ENCODE measurements at places on chromosomes 16 and 17.

- DNase-seq: no peak
Observed at GRCh38 chr17:45437465-45438283, 5.0 kb upstream of the ARHGAP27 start.

DNA sequence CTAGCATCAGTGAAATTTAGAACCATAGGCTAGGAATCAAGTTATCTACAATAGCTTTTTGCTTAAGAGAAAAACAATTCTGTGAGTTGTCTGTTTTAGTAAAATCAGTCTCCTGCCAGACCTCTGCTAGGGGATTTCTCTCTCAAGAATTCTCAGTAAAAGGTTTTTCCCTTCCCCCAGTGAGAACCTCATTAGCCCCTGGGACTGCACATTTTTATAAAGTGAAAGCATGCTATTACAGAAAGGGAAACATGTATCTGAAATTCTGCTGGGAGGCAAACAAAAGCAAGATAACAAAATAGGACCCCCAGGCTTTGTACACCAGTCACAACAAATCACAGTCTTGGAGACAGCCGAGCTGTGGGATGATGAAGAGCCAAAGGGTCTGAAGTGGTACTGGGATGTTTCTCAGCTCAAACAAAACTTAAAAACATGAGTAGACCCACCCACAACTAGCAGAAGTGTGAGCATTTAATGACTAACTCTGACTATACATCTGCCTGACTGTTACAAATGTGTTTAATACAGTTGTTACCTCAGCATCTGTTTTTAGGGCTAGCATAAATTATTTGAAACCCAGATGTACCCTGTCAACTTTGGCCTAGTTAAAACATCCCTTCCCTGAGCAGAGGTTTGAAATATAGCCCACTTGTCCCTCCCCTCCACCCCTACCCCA lies 20.0 kb upstream of the GLG1 start:
- DNase-seq: no peak

GRCh38 chr17:57251211-57251787 lies 5.0 kb upstream of the MSI2 start:
- no peak for DNase-seq

GRCh38 chr17:45780921-45781320 lies 3.2 kb upstream of the CRHR1 start:
- no peak for DNase-seq

DNA sequence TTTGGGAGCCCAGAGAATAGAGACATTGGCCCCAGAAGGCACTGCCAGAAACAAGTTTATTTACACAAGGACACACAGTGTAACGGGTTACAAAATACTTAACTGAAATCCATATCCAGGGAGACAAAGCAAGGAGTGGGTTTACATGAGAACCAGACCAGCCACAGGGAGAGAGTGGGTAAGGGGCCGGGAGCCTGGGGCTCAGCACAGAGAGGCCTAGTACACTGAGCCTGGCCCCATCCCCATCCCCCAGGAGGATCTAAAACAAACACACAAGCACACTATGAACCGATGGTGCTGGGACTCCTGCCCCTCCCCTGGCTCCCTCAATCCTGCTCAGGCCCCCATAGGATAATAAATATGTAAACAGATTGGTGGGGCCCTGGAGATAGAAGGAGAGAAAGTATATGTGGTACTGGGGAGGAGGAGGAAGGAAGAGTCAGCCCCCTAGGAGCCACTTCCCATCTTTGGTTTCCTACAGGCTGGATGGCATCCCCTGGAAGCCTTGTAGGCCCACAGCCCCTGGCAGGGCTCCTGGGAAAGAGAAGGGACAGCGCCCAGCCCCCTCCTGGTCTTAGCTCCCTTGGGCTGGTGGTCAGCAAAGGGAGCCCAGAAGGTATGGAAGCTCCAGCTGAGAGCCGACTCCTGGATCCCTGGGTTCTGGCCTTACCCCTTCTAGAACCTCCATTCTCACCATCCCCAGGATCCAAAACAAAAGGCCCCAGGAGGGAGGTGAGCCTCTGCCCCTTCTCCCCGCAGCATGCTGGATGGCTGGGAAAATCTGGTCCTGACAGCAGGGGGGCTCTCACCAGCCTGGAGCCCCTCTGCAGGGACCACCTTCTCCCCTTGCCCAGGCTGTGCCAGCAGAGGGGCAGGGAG lies 6.4 kb downstream of the G6PC3 start:
- no peak for DNase-seq

DNA sequence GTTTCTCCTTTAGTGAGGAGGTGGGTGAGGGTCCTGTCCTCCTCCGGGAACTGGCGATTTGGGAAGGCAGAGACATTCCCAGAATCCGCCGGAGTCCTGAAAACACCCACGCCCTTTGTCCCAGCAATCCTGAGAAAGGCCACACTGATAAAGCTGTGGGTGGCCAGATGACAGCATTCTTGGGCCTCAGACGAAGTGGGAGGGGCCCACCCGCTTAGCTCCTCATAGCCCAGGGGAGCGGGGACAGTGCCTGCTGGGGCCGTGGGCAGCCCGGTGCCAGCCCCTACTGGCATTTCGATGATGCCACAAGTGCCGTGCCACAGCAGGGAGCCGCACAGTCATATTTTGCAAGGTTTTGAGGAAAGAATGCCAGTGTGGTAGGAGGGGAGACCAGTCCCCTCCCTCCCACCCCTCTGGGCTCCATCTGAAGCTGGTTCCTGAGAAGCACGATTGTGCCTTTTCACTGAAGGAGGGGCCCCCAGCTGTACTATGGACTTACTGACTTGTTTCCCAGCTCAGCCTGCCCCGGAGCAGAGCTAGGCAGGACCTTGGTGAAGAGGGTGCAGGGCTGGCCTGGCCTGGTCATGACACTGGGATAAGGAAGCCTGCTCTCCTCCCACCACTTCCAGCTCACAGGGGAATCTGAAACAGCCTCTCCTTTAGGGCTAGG lies 20.9 kb upstream of the MPRIP start:
- no peak for DNase-seq

GRCh38 chr17:10233161-10233560 lies 34.8 kb upstream of the GAS7 start:
- DNase-seq: no peak

DNA sequence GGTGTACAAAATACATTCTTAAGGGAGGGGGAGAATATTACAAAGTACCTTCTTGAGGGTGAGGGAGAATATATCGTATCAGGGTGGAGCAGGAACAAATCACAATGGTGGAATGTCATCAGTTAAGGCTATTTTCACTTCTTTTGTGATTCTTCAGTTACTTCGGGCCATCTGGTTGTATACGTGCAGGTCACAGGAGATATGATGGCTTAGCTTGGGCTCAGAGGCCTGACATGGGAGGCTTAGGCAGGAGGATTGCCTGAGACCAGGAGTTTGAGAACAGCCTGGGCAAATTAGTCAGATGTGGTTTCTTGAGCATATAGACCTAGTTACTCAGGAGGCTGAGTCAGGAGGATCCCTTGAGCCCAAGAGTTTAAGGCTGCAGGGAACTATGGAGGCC lies 13.1 kb downstream of the ODAD4 start:
- no peak for DNase-seq

DNA sequence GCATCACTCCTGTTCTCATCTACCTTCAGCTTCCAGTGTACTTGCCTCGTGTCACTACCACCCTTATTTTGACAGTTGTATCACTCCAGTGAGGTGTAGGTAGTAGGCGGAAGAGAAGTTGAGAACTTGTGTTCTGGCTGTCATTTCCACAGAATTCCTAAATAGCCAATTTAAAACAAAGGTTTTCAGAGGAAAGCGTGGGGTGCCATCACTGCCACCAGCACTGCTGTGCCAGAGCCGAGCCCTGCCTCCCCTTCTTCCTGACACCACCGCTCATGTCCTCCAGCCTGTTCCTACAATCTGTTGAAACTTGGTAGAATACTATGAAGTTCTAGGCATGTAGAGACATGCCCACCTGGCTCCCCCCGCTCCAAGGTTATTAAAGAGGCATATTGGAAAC lies 215.8 kb downstream of the TANC2 start:
- DNase-seq: no peak

GRCh38 chr16:61885343-61885742 lies 150.9 kb downstream of the CDH8 start:
- no peak for DNase-seq

DNA sequence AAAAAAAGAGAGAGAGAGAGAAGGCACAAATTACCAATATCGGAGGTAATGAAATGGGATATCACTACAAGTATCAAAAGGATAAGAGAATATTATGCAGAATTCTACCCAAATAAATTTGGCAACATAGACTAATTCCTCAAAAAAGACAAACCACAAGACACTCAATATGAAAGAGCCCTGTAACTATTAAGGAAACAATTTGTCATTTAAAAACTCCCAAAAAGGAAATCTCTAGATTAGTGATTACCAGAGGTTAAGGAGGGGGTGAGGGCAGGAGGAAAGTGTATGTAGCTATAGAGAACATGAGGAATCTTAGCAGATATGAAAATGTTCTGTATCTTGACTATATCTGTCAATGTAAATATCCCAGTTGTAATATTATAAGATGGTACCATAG lies 54.0 kb downstream of the CFDP1 start:
- DNase-seq: no peak

DNA sequence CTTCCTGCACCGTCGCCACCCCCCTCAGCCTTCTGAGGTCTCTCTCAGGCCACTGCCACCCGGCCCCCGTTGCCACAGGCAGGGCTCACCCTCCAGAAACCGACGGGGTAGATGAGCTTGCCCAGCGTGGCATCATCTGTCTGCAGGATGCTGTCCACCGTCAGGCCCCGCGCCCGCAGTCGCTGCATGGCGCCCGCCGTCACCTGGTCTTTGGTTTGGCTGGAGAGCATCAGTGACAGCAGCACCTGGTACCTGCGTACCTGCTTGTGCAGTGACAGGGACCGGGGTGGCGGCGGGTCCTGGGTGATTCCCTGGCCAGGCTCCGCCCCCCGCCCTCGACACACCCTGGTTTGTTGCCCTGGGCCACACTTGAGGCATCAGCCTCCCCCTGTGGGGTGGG lies 3.1 kb downstream of the NTHL1 start:
- DNase-seq: no peak

DNA sequence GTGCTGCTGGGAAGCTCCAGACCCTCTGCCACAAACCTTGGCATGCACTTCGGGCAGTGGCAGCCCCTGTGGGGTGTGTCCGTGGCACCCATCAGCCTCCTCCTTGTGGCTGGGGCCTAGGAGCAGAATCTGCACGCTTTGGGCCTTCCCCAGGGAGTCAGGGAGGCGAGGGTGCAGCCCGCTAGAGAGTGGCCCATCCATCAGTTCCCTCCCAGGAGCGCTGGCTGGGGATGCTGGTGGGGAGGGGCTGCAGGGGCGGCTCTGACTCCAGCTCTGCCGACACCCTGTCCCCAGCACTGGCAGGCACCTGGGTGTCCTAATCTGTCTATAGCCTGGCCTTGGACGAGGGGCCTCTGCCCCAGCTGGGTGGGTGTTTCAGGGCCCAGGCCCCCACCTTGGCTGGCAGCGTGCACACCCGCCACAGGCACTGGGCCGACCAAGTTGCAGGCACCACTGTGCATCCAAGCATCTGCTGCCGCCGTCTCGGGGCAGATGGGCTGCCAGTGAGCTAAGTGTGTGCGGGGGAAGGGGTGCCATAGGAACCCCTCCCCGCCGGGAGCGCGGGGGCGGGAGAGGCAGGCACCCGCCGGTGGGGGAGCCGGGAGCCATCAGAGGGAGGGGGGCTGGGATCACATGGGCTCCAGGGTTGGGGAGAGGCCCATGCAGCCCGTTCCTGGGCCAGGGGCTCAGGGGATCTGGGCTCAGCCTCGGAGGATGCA lies 30.2 kb downstream of the ENDOV start:
- no peak for DNase-seq

DNA sequence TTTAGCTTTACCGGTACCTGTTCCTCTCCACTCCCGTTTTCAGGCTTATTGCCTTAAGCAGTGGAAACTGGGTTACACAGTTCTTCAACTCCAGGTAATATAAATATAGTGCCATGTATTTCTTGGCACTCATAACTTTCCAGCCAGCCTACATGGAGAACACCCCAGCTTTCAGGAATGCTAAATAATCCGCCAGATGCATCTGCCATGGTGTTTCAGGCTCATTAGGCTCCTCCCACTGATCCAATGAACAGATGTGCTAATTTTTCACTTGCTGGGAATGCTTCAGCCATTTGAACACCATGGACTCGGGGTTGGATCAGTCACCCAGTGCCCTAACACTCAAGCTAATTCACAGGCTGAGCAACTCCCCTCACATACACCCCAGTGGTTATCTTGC lies 4.6 kb downstream of the ANKFN1 start:
- DNase-seq: no peak

DNA sequence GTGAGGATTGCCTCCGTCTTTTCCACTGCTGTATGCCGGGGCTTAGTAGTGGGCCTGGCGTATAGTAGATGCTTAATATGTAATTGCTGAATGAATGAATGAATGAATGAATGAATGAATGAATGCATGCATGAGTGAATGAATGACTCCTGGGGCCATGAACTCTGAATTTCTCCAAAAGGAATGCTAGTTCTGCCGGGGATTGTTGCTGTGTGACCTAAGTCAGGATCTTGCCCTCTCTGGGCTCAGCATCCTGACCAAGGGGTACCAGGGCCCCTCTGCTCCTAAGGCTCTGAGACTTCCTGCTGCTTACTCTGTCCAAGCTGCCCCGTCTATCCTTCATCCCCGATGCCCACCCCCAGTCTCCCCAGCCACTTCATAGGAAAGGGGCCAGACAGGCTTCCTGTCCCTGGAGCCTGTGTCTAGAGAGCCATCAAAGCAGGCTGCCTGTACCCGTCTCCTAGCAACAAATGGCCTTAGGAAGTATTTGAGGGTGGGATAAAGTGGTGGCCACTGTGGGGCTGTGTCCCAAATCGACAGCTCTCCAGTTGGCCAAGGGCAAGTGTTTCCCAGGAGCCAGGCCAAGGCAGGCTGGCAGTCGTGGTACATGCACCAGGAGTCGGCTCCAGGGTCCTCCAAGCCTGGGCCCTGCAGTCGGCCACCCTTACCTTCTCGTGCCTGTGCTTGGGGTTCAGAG lies 11.6 kb upstream of the MPRIP start:
- DNase-seq: no peak

- DNase-seq: no peak
Observed at GRCh38 chr17:64401941-64402340, 11.3 kb upstream of the PECAM1 start.

- no peak for DNase-seq
Observed at GRCh38 chr17:11245187-11245586, 4.2 kb downstream of the SHISA6 start.

DNA sequence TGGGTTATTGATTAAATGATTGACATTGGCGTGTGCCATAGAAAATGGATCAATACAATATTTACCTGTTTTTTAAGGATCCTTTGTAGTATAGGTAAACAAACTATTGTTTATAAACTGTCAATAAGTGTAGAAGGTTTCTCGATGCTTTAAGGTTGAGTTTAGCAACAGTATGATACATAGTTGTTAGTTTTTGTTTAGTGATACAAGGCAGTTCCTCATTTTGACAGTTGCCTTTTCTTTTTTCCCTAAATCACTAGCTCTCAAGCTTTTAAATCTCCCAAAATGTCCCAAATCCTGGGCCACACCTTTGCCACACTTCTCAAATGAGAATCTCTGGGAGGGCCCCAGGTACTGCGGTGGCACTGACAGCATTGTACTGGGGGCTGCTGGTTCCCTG lies 57.3 kb downstream of the EPN2 start:
- DNase-seq: no peak

All from CD14-positive monocyte (primary cell).